ENCODE measurements at places on chromosomes 3 and 15.
A peak's percentile ranks its signal among the peaks of the same experiment; 100 is the strongest.

GRCh38 chr3:77186319-77186718 lies 146.4 kb downstream of the ROBO2 start:
- DNase-seq, result no peak

- no peak for DNase-seq
Observed at GRCh38 chr3:126416943-126417342, 22.2 kb downstream of the CFAP100 start.

GRCh38 chr3:54550221-54550977 lies 377.5 kb downstream of the LRTM1 start:
- no peak for DNase-seq

- DNase-seq, result no peak
Observed at GRCh38 chr15:95287720-95288103, 1042.8 kb upstream of the NR2F2 start.

GRCh38 chr3:113844622-113845222 lies 6.1 kb downstream of the GRAMD1C start:
- DNase-seq, result peak; percentile 83

DNA sequence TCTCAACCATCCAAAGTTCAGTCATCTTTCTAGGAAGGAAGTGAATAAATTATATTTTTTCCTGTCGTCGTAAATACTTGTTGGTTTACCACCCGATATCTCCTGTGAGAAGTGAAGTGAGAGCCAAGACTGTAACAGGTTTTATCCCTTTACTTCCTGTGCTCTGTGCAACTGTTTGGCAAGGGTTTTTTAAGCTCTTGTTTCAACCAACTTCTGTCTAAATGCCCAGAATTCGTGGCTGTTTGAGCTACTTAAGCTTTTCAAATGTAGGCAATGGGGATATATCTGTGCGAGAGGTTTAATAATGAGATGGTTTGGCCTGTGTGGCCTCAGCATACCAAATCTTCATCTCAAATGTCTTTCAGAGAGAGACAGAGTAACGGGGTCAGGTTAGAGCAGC lies 134.7 kb downstream of the LRTM1 start:
- DNase-seq, result no peak

GRCh38 chr15:92033314-92033713 lies 179.8 kb downstream of the SLCO3A1 start:
- DNase-seq, result no peak

- no peak for DNase-seq
Observed at GRCh38 chr3:31529421-31529820, 3.3 kb upstream of the STT3B start.

GRCh38 chr3:38382506-38383080 lies 36.0 kb downstream of the XYLB start:
- DNase-seq, result no peak

- no peak for DNase-seq
Observed at GRCh38 chr3:42532229-42532628, 29.8 kb downstream of the VIPR1 start.

DNA sequence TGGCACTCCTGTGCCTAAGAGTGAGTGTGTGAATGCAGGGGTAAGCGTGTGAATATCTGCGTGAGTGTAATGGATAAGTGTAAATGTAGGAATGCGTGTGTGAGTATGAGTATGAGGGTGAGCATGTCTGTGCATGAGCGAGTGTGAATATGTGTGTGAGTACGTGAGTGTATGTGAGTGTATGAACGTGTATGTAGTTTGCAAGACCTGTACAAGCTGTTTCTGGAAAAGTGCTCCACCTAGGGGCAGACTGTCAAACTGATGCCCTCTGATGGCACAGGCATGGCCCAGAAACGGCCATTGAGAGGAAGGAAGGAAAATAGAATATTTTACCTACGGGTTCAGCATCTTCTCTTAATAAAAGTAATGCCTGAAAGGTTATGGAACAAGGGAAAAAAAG lies 24.4 kb upstream of the FRMD4B start:
- DNase-seq, result peak; percentile 71

DNA sequence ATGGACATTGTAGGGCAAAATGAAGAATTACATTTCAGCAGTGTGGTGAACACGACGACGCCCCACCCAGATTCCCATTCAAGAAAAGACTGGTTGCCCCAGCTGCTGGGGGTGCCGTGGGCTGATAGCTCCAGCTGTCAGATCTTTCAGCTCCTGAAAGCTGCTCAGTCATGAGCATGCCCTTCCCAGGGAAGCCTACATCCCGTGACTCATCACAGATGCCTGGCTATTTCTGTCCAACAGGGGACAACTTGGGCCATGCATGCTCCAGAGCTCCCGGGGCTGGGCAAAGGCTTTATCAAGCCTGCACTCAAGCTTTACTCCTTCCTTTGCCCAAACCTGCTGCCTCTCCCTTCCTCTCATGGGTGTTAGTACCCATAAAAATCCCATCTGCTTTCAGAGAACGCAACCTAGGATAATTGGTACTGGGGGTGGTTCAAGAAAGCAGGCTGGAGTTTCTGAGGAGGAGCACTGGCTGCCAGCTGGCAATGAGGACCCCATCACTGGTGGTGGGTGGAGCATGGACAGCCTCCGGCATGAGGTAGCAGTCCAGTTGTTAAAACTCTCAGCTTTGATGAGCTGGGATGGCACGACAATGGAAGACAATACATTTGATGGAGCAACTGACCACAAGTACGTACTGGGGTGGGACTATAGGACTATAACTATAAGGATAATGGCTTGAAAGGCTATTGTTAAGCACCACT lies 16.4 kb upstream of the ST8SIA2 start:
- no peak for DNase-seq

DNA sequence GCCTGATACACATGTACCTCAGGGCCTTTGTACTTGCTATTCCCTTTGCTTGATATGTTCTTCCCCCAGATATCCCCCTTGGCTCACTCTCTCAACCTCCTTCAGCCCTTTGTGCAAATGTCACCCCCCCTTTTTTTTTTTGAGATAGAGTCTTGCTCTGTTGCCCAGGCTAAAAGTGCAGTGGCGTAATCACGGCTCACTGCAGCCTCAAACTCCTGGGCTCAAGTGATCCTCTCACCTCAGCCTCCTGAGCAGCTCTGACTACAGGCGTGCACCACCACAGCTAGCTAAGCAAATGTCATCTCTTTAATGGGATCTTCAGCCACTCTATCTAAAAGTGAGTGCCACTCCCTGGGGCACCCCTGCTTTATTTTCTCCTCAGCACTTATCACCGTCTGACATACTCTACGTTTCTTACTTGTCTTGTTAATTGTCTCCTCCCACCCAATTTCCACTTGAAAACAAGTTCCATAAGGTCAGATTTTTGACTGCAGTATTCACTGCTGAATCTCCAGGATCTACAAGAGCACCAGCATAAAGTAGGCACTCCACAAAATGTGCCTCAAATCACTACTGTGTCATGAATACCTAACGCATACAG lies 14.6 kb downstream of the IP6K2 start:
- DNase-seq, result no peak

- no peak for DNase-seq
Observed at GRCh38 chr3:128412180-128413002, 54.3 kb downstream of the DNAJB8 start.

DNA sequence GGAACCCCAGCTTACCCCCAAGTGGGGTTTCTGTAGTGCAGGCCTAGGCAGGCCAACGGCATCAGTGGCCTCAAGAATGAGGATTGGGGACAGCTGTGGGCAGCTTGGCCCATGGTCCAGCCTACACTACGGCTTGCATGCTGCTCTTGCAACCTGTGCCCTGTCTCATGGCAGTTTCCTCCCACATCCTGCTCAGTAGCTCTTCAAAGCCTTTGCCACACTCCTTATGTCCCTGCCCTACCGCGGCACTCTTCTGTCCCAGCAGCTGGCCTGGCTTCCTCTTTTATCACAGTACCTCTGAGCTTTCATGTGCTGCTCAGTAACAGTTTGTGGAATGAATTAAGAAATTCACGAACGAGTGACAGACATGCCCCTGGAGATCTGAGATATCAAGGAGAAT lies 431.0 kb downstream of the EPHB1 start:
- no peak for DNase-seq

- no peak for DNase-seq
Observed at GRCh38 chr3:18670759-18671158, 245.6 kb upstream of the SATB1 start.

DNA sequence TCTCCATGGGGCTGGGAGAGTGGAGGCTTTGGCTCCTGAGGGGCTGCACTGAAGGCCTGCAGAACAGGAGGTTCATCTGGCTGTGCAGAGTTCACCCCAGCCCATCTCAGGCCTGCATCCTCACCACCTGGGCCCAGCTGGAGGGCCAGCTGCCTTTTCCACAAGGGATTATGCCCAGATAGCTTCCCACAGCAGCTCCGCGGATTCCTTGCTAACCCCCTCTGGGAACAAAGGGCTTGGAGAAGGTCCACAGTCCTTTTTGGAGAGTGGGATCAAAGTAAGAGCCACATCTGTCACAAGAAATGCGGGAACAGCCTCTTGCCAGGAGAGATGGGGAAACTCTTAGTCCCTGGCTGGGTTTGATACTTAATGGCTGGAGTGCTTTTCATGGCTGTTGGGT lies 164.7 kb upstream of the RGMA start:
- no peak for DNase-seq

GRCh38 chr15:56693761-56694160 lies 39.5 kb downstream of the ZNF280D start:
- DNase-seq, result no peak

DNA sequence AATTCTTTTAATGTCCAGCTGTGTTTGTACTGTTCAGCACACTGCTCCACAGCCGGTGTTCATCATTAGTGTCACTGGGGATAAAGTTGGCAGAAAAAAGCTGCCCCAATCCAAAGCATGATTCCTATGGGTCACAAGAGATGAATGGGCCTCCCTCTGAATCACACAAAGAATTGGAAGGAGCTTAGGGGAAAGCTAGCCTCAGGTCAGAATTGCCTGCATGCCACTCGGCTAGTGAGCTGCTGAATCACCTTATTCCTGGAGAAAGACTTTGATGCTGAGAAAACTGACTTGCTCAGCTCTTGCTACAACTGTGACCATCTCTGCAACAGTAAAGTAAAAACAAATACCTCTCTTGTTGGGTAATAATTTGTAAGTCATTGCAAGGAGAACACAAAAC lies 3.5 kb downstream of the CCK start:
- DNase-seq, result no peak

- no peak for DNase-seq
Observed at GRCh38 chr3:149796026-149796425, 3.7 kb upstream of the ANKUB1 start.

DNA sequence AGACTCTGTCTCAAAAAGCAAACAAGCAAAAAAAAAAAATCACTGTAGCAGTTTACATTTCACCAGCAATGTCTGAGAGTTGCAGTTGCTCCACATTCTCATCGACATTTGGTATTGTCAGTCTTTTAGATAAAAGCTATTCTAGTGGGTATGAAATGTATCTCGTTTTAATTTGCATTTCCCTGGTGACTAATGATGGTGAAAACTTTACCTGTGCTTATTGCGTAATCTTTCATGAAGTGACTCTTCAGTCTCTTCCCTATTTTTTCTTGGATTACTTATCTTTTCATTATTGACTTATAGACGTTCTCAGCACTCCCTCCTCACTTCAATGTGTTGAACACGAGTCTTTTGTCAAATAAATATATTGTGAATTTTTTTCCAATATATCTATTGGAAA lies 37.2 kb upstream of the CLSTN2 start:
- DNase-seq, result no peak

DNA sequence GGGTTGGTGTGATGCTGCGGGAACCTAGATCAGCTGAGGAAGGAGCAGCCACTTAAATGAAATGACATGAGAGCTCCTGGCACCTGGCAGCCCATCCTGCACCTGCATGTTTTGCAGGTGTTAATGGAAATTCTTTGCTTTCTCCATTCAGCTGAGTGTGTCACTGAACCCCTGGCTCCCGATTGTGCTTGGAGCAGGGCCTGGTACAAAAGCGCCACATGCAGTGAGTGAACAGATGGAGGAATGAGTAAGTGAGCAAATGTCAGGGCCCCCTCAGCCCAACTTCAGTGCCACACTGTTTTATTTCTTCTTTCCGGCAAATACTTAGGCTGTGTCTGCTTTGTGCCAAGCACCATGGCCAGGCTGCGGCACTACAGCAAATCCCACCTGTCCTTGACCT lies 132.2 kb downstream of the ASB7 start:
- no peak for DNase-seq

GRCh38 chr3:197317250-197317963 lies 19.0 kb upstream of the DLG1 start:
- no peak for DNase-seq

- peak; percentile 49 for DNase-seq
Observed at GRCh38 chr3:152359385-152360248, 90.9 kb downstream of the MBNL1 start.

- DNase-seq, result no peak
Observed at GRCh38 chr15:56341201-56341600, 24.0 kb upstream of the TEX9 start.

DNA sequence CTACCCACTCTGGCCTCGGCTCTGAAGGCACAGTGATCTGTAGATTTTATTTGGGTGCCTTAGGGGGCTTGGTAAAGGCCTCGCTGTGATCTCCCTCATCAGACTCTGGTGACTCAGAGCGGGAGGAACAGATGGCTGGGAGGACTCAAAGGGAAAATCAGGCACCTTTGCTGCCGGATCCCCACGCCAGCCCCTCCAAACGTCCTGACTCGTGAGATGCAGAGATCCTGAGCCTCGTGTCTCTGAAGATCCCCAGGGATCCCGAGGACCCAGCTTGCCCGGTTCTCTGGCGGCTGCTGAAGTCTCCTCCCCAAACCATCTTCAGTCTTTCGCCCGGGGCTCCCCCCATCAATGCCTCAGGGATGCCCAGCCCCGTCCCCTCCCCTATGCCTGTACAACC lies 32.8 kb downstream of the MUC20 start:
- no peak for DNase-seq

DNA sequence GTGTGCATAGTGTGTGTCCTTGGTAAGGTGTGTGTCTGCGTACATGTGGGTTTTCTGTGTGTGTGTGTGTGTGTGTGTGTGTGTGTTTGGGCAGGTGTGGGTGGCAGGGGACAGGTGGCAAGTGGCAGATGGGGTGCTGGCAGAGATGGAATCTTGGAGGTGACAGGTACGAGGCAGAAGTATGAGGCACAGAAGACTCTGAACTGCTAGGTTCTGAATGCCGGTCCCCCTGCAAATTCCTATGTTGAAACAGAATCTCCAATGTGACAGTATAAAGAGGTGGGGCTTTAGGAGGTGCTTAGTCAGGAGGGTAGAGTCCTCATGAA lies 29.8 kb downstream of the SRPRB start:
- DNase-seq, result no peak

DNA sequence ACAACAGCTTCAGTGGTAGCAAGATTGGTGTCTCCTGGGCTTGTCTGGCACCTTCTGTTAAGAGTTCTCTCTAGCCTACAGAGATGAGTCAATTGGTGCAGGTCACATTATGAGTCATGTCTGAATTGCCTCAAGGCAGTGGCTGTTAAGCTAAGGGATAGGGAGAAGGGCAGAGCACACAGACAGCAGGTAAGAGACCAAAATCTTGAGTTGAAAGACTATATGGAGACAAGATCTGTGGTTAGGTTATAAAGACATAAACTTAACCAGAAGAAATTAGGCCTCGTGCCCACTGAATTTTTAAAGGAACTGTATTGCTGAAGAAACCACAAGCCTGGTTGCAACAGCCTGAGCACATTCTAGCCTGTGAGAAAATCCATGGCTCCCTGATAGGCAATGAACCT lies 19.2 kb upstream of the KPNA1 start:
- peak; percentile 25 for DNase-seq

Data from HT-29 (cell line).